Amniotic stem cell (primary cell): ENCODE measurements at places on chromosomes 5 and 9.

DNA sequence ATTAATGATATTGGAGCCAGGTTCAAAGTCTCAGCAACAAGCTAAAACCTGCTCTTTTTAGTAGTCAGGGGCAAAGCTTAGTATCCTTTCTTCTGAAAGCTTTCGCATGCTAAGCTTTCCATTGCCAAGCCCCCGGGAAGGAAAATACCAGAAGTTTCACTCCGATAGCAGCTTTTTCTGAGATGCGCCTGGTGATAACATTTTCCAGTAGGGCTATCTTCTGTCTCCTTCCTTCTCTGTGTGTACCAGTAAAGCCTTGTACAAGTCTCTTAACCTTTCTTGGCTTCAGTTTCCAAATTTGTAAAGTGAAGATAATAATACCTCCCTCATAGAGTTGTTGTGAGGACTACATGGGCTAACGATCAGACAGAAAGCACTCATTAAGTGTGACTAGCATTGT is 36.7 kb downstream of the DOCK8 start:
- DNase-seq, result no peak

- DNase-seq, result no peak
Measured at GRCh38 chr9:27367921-27368315, 71.0 kb upstream of the EQTN start.

DNA sequence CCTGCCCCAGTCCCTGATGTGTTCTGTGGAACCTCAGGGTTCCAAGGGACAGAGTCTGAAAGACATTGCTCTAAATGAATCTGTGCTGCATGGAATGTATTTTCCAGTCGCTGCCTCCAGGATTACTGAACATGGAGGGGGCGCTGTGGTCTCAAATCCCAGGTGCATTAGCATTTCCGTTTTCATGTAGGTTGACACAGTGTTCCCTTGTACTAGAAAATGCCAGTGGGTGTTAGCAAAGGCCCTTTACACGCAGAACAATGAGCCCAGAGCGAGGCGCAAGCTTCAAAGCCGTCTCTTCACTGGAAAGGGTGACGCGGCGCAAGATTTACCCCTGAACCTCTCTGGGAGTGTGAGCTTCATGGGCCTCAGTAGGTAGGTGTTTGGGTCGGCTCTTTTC is 308.3 kb downstream of the SLIT3 start:
- no peak for DNase-seq

DNA sequence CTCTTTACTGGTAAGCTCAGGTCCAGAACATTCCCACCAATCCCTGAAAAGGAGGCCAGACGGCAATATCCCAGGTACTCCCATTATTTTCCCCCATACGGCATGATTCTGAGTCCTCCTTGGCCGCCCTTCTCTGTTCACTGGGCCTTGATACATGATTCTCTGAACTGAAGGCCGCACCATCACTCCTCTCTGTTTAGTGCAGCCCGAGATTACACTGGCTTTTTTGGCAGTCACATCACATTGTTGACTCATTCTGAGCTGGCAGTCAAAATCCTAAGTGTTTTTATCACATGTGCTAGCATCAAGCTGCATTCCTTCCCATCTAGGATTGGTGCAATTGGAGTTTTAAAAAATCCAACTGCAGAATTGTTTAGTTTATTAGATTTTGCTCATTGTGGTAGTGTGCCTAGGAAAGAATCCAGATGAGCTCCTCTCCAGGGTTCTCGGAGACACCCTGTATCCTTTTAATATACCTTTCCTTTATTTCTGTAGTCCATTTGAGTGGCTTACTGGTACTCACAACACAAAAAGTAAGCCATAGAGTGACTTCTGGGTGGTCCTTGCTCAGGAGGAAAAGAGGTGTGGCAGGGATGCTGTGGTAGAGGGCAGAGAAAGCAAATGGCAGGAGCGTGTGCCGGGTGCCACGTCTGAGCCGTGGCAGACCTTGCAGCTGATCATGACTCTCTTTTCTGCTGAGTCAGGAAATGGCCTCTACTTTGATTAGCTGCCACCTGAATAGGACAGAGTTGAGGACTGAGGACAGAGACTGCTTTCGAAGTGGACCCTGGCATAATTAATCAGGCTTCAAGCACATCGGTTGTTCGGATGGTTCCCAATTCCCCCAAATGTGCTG is 121.1 kb upstream of the IL12B start:
- DNase-seq, result peak; percentile 76
